ENCODE measurements at places on chromosomes 7 and 10.

DNA sequence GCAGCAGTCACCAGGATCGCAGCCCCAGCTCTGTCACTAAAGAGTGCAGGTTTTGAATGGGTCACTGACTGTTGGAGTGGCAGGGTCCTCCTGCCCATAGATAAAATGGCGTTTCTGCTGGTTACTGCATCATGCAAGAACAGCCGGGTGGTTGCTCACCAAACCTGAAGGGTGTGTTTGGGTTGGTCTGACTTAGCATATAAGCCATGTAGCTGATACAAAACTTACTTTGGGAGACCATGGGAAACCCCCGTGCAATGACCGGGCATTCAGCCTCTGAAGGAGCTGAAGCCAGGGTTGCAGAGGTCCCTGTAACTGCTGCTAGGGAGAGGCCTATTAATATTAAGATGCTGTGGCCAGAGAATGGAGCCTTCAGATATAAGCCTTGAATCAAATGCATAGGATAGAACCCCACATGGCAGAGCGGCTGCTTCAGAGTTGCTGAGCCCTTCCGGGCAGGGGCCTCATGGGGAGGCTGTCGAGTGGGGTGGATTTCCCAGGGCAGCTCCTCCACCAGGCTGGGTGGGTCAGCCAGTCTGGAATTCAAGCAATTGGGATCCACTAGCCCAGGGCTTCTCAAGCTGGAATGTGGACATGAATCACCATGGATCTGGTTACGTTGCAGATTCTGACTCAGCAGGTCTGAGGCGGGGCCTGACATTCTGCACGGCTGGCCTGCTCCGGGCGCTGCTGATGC, 70.9 kb upstream of the CTBP2 start:
- DNase-seq: peak; percentile 41

DNA sequence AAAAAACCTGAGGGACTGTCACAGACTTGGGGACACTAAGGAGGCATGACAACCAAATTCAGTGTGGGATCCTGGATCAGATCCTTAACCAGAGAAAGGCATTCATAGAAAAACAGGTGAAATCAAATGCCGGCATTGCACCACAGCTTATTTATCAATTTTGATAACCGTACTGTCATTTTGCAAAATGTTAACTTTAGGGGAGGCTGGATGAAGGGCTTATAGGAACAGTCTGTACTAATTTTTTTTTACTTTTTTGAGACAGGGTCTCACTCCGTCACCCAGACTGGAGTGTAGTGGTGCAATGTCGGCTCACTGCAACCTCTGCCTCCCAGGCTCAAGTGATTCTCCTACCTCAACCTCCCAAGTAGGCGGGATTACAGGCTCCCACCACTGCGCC, 217.1 kb downstream of the ELMO1 start:
- no peak for DNase-seq

DNA sequence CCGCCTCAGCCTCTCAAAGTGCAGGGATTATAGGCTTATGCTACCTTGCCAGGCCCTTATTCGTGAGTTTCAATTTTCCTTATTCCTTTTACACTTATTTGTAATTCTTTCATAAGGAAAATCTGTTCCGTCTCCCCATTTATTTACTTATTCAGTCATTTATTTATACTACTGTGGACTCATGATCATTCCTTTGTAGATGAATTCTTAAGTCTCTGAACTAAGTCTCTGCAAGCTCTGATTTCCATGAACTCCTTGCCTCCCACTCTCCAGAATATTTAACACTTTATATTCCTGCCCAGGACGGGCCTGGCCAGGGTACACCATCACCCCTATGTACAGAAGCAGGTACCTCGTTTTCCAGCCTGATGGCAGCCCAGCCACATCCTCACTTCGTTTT, 39.4 kb downstream of the PFKFB3 start:
- no peak for DNase-seq

GRCh38 chr7:80907612-80908011, 11.2 kb downstream of the SEMA3C start:
- DNase-seq: no peak

DNA sequence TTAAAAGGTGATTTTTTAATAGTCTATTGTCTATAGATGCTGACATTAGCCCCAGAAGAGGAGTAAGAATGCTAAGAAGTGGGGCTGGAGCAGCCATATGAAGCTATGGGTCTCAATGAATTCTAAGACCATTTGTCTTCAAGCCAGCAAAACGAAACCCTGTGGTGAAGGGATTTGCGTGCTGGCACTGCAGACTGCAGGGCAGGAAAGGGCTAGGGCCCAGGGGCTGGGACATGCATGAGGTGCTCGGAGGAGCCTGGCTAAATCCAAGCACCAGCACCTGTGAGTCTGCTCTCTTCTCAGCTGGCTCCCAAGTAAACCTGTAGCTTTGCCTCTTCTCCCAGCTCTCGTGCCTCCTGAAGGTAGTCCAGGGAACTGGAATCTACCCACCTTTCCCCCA, 1.3 kb upstream of the NDST2 start:
- no peak for DNase-seq

- no peak for DNase-seq
Observed at GRCh38 chr7:11707606-11708193, 124.3 kb downstream of the THSD7A start.

GRCh38 chr7:8387551-8388256, 45.7 kb upstream of the NXPH1 start:
- DNase-seq: no peak

GRCh38 chr10:88545359-88545758, 37.8 kb downstream of the RNLS start:
- no peak for DNase-seq

DNA sequence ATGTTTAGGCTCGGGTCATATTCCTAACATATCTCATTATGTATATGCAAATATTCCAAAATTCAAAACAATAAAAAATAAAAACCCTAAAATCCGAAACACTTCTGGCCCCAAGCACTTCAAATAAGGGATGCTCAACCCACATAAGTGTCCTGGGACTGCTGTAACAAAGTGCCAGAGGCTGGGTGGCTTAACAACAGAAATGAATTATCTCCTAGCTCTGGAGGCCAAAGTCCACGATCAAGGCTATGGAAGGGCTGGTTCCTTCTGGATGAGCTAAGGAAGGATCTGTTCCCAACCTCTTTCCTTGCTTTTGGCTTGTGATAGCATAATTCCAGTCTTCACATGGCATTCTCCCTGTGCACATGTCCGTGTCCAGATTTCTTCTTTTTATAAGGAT, 181.6 kb upstream of the NFE2L3 start:
- no peak for DNase-seq

DNA sequence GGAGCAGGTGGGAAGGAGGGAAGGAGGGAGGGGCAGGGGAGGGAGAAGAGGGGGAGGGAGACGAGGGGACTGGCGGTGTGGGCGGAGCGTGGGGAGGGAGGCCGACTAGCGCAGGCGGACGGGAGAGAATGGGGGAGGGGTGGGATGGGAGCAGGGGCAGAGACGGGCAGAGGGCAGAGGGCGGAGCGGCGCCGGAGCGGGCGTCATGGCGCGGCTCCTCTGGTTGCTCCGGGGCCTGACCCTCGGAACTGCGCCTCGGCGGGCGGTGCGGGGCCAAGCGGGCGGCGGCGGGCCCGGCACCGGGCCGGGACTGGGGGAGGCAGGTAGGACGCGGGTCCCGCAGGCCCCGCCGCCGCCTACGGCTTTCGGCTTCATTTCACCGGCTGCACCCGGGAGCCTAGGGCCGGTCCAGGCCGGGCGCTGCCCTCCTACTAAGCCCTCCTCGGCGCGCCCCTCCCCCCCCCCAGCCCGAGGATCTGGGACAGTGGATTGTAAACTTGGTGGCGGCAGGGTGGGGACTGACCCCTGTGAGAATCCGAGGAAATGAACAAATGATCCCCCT, at the start of gene MSRB2:
TSS of gene MSRB2 (plus strand) at position 176 of the 562 bp plus-strand sequence. CDS start at position 206, 30 bp downstream.
- peak; percentile 96 for DNase-seq

DNA sequence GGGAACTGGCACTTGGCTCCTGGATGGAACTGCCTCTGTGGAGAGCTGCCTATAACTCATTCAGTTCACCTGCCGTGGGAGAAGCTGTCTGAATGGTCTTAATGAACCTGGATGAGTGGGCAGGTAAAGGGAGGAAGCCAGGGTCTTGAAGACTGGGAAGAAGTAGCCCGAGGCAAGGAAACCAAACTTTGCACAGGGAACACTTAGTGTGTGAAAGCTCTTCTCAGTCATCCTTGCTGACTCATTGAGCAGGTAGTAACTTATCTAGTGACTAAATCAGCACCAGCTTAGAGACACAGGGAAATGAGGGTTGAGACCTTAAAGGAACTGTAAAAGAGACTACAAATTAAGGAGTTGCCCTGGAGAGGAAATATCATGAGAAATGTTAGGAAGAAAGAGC, 9.9 kb downstream of the LRRC4 start:
- DNase-seq: no peak

GRCh38 chr7:116166156-116166555, 44.2 kb upstream of the TES start:
- no peak for DNase-seq

DNA sequence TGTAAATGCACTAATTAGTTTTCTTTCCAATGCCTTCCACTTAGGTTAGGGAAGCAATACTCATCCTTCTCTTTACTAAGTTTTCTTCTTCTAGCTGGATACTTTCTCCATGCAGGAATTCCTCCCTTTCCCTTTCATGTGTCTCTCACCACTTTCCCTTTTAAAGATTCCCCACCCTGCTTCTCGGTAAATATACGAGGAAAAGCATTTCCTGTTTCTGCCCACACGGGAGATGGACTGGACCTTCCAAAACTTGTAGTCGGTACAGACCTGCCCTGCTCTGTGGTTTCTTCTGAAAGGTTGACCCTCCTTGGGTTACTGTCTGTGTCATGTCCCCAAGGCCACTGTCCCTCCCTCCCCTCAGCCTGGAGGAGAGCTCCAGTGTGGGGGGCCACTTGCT, 58.9 kb upstream of the LYZL2 start:
- no peak for DNase-seq

DNA sequence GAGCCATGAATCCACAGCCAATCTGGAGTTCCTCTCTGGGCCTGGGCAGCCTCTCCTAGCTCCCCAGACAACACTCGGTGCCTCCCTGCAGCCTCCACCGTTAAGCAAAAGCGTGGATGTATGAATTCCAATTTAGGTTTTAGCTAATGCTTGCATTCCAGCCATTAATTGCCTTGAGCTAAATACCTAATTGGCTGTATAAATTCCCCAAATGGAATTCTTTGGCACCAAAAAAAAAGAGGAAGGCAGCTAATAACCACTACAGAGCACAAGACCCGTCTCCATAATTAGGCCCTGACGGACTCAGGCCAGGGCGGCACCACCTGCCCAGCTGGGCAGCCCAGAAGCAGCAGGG, 140.5 kb downstream of the PTPRN2 start:
- DNase-seq: no peak

- DNase-seq: no peak
Observed at GRCh38 chr7:1590887-1591286, 21.1 kb upstream of the PSMG3 start.

GRCh38 chr10:74026428-74027015, 28.6 kb downstream of the VCL start:
- no peak for DNase-seq

- no peak for DNase-seq
Observed at GRCh38 chr7:140542228-140542603, 62.9 kb upstream of the MKRN1 start.

DNA sequence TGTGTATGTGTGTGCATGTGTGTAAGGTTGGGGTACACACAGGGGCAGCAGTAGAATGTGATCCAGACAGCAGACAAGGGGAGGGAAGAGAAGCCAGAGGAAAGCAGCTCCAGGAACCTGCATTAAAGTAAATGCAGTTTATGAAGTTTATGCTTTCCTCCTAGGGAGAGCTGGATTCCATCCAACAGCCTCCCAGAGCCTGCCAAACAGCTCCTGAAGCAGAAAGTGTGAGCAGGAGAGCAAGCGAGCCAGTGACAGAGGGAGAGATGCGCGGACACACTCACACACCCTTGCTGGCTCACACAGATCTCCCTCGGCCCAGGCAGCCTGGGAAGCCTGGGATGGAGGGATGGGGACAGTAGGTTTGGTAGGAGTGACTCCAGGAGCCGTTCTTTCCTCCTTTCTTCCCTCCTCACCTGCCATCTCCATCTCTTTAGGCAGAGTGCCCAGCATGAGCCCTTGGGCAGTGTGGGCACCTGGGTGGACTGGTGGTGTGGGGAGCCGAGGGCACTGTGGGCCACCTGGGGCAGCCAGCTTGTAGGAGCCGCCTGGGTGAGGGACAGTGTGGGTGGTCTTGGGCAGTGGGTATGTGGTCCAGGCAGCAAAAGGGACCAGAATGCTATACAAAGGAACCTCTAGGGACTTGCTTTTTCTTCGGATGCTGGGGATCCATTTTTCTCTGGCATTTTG, 46.1 kb downstream of the PAX2 start:
- DNase-seq: peak; percentile 41

DNA sequence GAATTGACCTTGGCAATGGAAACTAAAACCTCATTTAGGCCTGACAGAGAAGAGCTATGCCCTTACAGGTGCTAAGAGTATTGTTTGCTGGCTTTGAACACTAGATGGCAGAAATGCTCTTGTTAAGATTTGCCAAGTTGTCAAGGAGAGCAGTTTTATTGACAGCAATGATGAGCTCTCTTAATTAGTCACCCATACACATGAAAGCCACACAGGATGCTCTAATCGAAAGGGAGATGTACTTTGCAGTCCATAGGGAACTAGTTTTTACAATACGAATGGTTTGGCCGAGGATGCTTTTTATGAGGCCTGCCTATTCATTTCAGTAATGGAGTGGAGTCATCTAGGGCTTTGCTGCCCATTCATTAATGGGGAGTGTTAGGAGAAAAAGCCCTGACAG, 45.4 kb upstream of the MBL2 start:
- peak; percentile 6 for DNase-seq

DNA sequence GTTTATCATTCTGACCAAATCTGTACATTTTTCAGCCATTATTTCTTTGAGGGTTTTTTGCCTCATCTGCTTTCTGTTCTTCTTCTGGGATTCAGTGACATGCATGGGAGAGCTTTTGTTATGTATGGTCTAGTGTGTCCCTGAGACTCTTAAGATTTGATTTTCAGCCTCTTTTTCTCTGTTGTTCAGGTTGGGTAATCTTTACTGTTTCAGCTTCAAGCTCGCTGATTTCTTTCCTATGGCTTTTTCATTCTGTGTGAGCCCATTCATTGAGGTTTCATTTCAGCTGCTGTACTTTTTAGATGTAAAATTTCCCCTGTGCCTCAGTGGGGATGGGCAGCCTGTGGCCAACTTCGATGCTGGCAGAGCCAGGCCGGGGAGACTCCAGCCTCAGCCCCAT, 38.1 kb downstream of the FOXK1 start:
- no peak for DNase-seq

- no peak for DNase-seq
Observed at GRCh38 chr10:133170092-133170491, 10.1 kb downstream of the KNDC1 start.

DNA sequence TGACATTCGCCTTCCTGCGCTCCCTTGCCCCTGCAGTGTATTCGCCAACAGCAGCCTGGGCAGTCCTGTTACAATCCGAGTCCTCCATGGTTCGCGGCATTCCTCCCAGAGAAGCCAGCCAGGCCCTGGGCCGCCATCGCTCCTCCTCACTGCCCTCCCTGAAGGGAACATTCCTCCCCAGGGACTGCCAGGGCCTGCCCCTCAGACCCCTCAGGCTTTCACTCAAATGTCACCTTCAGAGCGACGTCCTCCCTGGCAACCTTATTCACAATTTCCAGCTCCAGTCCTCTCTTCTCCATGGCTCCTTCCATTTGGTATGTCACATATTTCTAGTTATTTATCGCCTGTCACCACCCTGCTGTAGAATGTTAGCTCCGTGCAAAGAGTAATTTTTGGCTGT, 17.4 kb downstream of the ADAMTS14 start:
- DNase-seq: no peak

Measured in SK-N-SH (cell line).